ENCODE measurements at places on chromosomes 2 and 18.

DNA sequence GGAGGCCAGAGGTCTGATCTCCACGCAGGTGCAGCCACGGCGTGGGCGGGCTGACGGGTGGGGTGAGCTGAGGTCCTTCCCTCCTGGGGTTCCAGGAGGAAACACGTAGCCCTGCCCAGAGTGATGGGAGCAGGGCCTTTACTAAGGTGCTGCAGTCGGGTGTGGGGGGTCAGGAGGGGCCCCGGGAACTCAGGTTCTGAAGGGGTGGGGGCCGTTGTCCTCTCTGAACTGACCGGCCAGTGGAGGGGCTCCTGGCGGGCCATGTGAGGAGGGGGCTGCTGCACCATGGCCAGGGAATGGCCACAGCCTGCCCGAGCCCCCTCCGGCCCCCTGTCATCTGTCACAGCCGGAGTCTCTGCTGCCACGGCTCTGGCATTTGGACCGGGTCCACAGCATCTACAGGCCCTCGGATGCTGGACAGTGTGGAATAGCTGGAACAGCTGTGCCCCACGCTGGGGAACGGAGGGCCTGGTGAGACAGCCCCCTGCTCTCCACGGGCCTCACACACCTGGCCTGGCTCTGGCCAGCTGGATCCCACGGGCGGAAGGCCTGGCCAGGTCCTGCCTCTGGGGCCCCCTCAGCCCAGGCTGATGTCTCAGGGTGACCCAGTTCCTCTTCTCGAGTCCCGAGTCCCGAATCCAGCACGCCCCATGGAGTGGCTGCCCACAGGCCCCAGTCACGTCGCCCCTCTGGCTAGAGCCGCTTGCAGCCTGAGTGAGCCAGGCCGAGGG, 145.6 kb upstream of the GPC1 start:
- no peak for DNase-seq

- DNase-seq: no peak
Measured at GRCh38 chr2:47309952-47310800, 92.8 kb upstream of the MSH2 start.

- no peak for DNase-seq
Measured at GRCh38 chr2:129252781-129253460, 726.5 kb upstream of the RAB6C start.

- DNase-seq: no peak
Measured at GRCh38 chr2:136281281-136282114, 163.5 kb upstream of the CXCR4 start.

- no peak for DNase-seq
Measured at GRCh38 chr2:171169333-171169732, 8.6 kb upstream of the TLK1 start.

DNA sequence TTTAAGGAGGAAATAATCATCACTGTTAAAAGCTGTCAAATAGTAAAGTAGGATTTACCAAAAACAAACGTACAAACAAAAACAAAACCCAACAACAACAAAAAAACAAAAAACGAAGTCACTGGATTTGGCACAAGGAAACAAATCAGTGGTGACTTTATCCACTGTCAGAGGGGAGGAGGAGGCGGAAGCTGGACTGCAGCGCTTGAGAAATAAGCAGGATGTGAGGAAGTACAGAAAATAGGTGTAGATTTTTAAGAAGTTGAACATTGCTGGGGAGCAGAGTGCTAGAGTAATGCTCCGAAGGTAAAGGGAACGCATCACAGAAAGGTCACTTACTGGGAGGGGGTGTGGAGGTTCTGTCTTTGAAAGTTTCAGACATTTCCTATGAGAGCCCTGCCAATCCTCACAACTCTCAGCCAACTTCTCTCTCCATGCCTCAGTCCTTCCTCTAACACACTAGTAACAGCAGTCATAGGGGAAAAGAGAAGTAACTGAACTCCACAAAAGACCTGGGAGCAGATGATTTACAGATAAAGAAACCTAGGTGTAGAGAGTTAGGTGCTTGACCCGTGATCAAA, 220.2 kb upstream of the SMAD7 start:
- no peak for DNase-seq

DNA sequence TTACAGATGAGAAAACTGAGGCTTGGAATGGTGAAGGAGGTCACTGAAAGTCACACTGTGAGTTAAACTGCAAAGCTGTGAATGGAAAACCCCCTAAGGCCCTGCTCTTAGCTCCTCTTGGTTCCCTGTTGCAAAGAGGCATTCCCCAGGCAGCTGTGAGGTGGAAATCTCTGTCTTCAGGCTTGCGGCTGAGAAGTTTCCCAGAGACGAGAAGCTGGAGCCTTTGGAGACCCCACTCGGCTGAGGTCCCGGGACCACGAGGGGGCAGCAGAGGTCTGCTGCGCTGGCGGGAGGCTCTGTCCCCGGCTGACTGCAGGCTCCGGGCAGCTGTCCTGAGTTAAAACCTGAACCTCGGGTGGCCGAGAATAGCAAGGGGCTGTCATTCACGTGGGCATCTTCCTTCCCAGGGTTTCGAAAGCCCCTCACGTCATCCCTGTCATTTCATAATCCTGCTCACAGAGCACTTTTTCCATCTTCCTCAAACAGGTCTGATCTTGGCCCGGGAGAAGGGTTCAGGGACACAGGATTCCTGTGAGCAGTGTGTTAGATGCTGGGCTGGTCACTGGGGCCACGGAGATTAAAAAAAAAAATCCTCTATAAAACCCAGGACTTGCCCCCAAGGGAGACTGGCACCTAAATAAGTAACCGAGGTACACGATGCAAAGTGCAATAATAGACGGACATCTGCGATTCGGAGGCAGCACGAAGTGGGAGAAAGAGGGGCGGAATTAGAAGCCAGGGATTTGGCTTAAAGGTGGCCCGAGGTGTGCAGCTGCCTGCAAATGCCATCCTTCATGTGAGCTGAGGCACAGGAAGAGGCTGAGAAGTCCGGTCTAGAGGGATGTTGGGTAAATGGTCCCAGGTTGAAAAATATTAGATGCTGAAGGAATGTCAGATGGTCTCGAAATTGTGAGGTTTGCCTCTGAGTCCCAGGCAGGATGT, 24.6 kb upstream of the ATOH8 start:
- peak; percentile 69 for DNase-seq
